ENCODE measurements at places on chromosomes 11 and 22. TPM values are rescaled to one million over a fixed set of nuclear protein-coding genes. Genes with fewer than 3 reads are reported as not detected.

- no peaks in the 10 kb centered on the region for H3K27me3 ChIP-seq
- no peaks in the 10 kb centered on the region for H3K4me1 ChIP-seq
- H3K4me3 ChIP-seq = no peak overlapping the region
- no peak for DNase-seq
- no peak overlapping the region for H3K27ac ChIP-seq
These were observed 18.2 kb upstream of the SYT13 start for GRCh38 chr11:45304111-45304991.

- no peaks in the 10 kb centered on the region for H3K36me3 ChIP-seq
- H3K4me1 ChIP-seq = no peaks in the 10 kb centered on the region
- no peak overlapping the region for H3K27ac ChIP-seq
- DNase-seq = peak; percentile 23
- no peak overlapping the region for H3K4me3 ChIP-seq
These were observed 723 bp upstream of the C22orf31 start for GRCh38 chr22:29062286-29062821.

DNA sequence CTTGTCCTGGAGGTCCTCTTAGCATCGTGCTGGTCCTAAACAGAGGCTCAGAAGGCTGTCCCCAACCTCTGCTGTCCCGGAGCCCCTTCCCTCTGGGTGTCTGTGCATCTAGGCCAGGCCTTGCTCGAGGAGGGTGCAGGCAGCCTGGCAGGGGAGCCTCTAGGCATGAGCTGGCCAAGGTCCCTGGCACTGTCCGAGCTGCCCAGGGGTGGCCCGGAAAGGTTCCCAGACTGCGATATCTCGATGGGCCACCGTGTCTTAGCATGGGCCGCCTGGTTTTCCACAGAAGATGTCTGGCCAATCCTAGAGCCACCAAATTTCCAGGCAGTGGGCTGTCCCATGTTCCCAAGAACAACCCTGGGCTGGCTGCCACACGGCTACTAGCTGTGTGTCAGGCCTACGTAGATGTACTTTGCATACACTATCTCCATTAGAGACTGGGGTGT lies 24.6 kb upstream of the SMIM38 start:
- DNase-seq = no peak
- no peaks in the 10 kb centered on the region for H3K36me3 ChIP-seq
- H3K4me3 ChIP-seq = no peak overlapping the region
- no peaks in the 10 kb centered on the region for H3K27me3 ChIP-seq

DNA sequence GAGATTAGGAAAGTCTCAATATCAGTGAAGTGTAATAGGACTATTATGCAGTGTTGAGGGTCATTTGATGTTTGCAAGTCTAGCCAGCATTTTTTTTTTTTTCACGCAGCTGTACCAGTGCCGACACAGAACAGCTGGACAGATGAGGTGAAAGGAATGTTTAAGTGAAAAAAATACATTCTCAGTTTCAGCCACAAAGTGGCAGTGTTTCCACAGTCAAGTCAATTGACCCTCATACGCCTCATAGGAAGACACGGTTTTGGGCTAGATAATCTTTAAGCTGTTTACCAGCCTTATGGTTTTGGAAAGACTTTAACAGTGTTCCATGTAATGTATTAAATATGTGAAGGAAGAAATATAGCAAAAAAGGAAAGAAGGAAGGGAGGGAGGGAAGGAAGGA lies 349.9 kb upstream of the ANO3 start:
- no peaks in the 10 kb centered on the region for H3K36me3 ChIP-seq
- peak; percentile 96 for DNase-seq
- H3K4me1 ChIP-seq = no peaks in the 10 kb centered on the region
- no peak overlapping the region for H3K27ac ChIP-seq

DNA sequence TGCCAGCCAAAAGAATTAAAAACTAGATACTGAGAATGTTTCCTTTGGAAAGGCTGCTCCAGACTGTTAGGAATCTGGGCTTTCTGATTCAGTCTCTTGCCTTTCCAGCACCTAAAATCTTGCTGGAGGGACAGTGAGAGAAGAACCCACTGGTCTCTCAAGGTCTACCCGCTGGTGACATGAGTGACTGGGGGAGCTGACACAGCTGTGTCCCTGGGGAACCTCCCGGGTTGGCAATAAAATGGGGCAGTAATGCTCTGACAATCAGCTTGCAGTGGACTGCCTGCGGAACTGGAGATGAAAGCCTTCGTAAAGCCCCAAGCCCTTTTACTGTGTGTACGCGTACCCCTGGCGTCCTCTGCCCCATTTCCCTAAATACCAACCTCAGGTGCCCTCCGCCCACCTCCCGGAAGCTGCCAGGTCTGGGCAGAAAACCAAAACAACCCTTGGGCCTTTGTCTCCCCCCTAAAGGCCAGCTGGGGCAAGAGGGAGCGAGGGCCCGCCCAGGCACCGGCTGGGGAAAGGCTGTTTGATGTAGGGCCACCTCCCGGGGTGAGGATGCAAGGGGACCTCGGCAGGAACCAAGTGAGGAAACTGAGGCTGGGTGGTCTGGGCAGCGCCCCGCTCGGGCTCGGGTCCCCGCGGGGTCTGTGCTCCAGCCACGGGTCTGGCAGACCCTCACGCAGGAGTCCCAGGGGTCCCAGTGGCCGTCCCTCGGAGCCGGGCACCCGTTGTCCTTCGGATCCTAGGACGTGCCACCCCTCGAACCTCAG lies 741 bp downstream of the CARS1 start:
- H3K4me1 ChIP-seq = peaks cover 5% of the 10 kb centered on the region
- no peaks in the 10 kb centered on the region for H3K27me3 ChIP-seq
- H3K27ac ChIP-seq = peak overlapping the region; percentile 89
- H3K36me3 ChIP-seq = no peaks in the 10 kb centered on the region
- H3K4me3 ChIP-seq = peak overlapping the region; percentile 95

DNA sequence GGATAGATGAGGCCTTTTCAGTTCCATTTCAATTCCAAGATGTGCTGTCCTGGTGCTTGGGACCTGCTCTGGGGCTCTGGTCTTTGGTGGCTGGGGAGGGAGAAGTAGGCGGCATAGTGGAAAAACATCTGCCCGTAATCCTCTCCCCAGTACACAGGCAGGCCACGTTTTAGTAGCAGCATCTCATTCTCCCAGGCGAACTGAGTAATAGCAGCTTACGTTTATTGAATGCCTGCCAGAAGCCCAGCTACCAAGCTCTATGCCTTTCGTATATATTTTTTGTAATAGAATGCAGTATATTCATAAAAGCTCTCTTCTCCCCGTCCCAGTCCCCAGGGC lies 11.4 kb downstream of the ACO2 start:
- H3K4me3 ChIP-seq = no peak overlapping the region
- peaks cover 6% of the 10 kb centered on the region for H3K4me1 ChIP-seq
- DNase-seq = no peak
- H3K27ac ChIP-seq = peak overlapping the region; percentile 66
- no peaks in the 10 kb centered on the region for H3K36me3 ChIP-seq
- H3K27me3 ChIP-seq = no peaks in the 10 kb centered on the region

- no peaks in the 10 kb centered on the region for H3K27me3 ChIP-seq
- no peak for DNase-seq
- peaks cover 5% of the 10 kb centered on the region for H3K36me3 ChIP-seq
- no peak overlapping the region for H3K4me3 ChIP-seq
- H3K4me1 ChIP-seq = peaks cover 17% of the 10 kb centered on the region
- H3K27ac ChIP-seq = no peak overlapping the region
These were observed 5.8 kb downstream of the ARL14EP start for GRCh38 chr11:30328681-30329080.

DNA sequence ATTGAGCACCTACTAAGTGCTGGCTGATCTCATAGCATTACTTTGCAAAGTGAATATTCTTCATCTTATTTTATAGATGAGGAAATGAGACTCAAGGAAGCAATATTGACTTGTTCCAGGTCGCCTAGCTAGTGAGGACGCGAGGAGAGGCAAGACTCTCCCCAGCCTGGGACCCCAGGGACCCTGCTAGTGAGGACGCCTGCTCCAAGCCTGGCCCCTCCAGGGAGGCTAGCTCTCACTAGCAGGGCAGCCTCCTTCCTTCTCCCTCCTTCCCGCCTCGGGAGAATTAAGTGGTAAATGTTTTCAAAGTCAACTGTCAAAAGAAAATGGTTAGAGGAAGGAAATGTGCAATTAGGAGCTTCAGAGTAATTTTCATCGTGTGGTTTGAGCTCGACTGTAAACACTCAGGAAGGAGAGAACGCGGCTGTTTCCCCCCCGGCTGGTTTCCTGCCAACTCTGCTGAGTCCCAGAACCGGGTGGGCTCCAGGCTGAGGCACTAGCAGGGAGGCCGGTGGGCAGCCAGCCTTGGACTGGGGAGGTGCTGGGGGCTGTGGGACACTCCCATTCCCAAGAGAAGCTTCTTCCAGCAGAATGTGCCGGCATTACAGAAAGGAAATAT lies 17.9 kb downstream of the MYEOV start:
- H3K4me3 ChIP-seq = no peak overlapping the region
- H3K27me3 ChIP-seq = no peaks in the 10 kb centered on the region
- peak; percentile 98 for DNase-seq
- peaks cover 31% of the 10 kb centered on the region for H3K4me1 ChIP-seq

GRCh38 chr11:112315057-112315720 lies 54.5 kb upstream of the PLET1 start:
- H3K27me3 ChIP-seq = no peaks in the 10 kb centered on the region
- no peaks in the 10 kb centered on the region for H3K4me1 ChIP-seq
- no peaks in the 10 kb centered on the region for H3K36me3 ChIP-seq
- no peak overlapping the region for H3K4me3 ChIP-seq
- H3K27ac ChIP-seq = no peak overlapping the region

SLC22A9 gene
- not detected for total RNA-seq

C11orf42 gene
- not detected for total RNA-seq

RIMBP3B gene
- total RNA-seq = 0.09 TPM

C22orf42 gene
- not detected for total RNA-seq
